ENCODE measurements at places on chromosomes 1 and 21.

DNA sequence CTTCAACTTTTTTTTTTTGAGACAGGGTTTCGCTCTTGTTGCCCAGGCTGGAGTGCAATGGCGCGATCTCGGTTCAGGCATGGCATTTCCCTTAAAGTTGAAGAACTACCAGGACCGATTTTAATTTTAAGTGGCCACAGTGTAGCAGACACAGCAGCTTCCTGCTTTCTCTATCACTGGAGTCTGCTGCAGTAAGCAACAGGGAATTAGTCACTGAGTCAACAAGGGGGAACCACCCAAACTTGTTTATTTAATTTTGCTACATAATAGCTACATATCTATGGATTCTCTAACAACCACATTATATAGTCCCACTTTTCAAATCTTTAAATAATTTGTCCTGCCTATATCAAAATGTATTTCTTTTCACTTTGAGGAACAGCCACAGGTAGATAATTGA is 12.5 kb upstream of the TNNI3K start:
- no peak for DNase-seq

GRCh38 chr1:25168193-25169071 is 63.9 kb downstream of the SYF2 start:
- DNase-seq: no peak

- DNase-seq: no peak
These were observed 45.8 kb downstream of the RNF115 start for GRCh38 chr1:145778146-145778540.

DNA sequence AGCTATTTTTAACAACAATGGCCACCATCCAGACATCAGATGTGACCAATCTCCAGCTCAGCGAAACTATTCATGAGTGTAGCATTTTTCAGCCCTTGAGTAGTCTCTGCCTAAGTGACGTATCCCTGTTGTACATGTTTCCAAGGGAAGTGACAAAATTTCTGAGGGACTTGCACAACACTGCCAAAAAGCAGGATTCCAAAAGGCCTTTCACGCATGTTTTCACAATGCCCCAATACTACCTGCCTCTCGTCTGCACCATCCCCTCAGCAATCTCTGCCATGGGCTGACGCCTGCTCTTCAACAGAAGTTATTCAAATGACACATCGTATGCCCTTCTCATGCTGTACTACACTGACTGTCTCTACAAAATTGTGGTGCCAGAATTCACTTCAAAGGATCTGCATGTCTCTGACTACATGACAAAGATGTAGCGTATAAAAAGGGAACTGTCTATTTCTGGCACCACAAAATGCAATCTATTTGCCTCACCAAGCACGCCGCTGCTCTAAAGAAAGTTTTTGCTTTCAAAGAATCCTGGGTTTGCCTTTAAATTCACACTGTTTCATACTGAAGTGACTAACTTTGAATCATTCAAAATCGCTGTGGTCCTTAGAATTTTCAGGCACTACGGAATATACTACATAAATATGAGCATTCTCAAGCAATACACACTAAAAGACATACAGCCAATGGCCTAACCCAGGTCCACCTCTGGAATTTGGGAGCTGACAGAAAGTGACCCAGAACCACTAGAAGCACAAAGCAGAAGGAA is 32.9 kb downstream of the JAK1 start:
- peak; percentile 17 for DNase-seq

GRCh38 chr1:228490120-228491078 is 3.2 kb downstream of the RNF187 start:
- no peak for DNase-seq

- DNase-seq: no peak
These were observed 2.3 kb upstream of the SF3B4 start for GRCh38 chr1:149929856-149930255.

- no peak for DNase-seq
These were observed 194.2 kb downstream of the ZSCAN20 start for GRCh38 chr1:33666616-33667015.
